Stimulated activated memory B cell treated with anti-CD40 and anti-IgM and Interleukin-4, amounts not matched to agents 10 μg/mL and 1 μg/mL and 100 μg/mL, for 72 hours (primary cell): ENCODE measurements at places on chromosomes 2 and 18.

DNA sequence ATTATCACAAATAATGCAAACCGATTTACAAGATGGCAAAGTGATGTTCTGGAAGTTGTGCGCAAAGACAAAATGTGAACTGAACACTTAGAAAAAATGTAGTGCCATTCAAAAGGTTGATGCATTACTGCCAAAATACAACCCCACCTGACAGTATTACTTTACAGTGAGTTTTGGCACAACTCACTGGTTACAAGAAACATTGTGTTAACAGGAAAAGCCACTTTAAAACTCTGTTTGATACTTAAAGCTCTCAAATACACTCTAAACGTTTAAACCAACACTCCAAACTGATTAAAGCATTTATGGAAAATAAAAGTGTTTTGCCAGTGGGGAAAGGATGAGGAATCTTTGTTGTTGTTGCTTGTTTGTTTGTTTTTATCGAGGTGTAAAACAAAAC is 173.4 kb upstream of the SATB2 start:
- H3K4me3 ChIP-seq, result no peak overlapping the region
- no peaks in the 10 kb centered on the region for H3K27me3 ChIP-seq
- no peaks in the 10 kb centered on the region for H3K4me1 ChIP-seq
- H3K27ac ChIP-seq, result no peak overlapping the region
- H3K36me3 ChIP-seq, result no peaks in the 10 kb centered on the region

DNA sequence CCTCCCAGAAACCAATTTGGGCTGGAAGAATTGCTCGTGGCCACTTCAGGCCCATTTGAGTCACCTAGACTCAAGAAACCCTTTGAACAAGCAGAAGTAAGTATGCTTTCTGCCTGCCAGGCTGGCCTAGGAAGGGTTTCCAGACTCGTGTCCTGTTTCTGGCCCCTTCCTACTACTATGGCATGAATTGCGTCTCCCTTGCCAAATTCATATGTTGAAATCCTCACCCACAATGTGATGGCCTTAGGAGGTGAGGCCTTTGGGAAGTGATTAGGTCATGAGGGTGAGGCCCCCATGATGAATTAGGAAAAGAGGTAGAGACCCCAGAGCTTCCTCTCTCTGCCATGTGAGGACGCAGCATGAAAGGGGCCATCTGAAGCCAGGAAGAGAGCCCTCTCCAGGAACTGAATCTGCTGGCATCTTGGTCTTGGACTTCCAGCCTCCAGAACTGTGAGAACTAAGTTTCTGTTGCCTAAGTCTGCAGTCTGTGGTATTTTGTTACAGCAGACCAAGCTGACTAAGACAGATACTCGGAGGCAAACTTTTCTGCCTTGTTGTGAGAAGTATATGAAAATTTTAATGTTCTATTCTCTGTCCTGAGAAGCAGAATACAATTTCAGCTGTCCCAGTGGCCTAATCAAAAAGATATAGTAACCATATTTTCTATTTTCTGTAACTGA is 13.1 kb downstream of the GPR45 start:
- no peaks in the 10 kb centered on the region for H3K4me1 ChIP-seq
- H3K27me3 ChIP-seq, result no peaks in the 10 kb centered on the region
- peaks cover 5% of the 10 kb centered on the region for H3K36me3 ChIP-seq
- H3K27ac ChIP-seq, result no peak overlapping the region
- no peak for ATAC-seq

DNA sequence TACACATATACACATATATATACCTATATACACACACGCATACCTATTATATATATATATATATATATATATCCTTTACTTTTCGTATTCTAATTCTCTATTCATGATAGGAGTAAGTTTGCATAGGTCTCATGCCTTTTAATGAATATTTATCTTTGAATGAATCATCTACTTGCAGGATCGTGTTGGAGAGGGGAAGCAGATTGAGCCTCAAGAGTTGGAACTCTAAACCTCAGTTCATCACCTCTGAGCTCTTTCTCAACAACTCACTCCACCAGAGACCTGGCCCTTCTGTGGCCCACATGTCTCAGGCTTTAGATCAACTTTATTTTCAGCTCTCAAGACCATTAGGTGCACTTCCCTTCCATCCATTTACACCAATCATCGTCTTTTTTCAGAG is 490.4 kb upstream of the ID2 start:
- no peak for ATAC-seq
- no peak overlapping the region for H3K27ac ChIP-seq
- H3K4me1 ChIP-seq, result no peaks in the 10 kb centered on the region
- no peaks in the 10 kb centered on the region for H3K36me3 ChIP-seq
- no peak overlapping the region for H3K4me3 ChIP-seq
- H3K27me3 ChIP-seq, result peaks cover 44% of the 10 kb centered on the region

DNA sequence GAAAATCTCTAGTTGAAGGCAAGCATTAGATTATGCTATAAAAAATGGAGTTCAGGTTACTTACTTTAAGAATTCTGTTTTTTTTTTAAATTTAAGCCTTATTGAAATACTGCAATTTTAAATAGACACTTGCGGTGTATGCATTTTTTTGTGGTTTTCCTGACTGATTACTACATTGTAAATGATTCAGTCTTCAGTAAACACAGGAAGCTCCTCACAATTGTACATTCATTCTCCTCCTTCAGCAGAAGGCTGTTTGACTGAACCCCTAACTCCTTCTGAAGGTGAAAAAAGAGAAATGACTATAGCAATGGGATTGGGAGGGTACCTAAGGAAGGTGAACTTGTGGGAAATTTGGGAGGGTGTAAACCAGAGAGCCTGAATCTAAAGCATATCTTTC is 136.1 kb downstream of the GCA start:
- no peaks in the 10 kb centered on the region for H3K36me3 ChIP-seq
- ATAC-seq, result no peak
- H3K4me3 ChIP-seq, result no peak overlapping the region

DNA sequence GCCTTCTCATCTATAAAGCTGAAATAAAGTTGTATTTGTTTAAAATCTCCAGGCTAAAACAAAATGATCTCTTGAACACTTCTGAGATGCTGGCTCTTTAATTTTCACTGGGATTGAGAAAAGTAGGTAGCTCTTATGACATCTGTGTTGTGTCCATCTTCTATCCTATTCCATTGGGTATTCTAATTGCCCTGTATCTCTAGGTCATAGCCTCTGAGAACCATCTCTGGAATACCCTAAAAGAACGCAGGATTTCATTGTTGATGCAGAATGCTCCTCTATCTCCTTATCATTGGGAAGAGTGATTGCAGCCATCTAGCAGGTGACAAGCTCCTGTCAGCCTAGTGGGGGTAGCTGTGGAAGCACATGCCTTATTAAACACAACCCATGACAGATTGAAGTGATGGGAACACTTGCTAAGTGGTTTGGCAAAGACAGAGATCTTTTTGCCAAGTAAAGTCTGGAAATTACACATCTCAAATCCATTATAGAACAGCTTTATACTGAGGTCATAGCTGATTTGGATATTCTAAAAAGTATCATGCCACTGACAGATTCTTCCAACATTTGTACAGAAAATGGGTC is 178.2 kb downstream of the TDRD15 start:
- H3K27ac ChIP-seq, result no peak overlapping the region
- no peaks in the 10 kb centered on the region for H3K4me1 ChIP-seq
- ATAC-seq, result no peak

- no peak overlapping the region for H3K27ac ChIP-seq
- no peaks in the 10 kb centered on the region for H3K36me3 ChIP-seq
- H3K27me3 ChIP-seq, result no peaks in the 10 kb centered on the region
- no peaks in the 10 kb centered on the region for H3K4me1 ChIP-seq
- H3K4me3 ChIP-seq, result no peak overlapping the region
These were observed 295.4 kb upstream of the SPRED2 start for GRCh38 chr2:65727816-65728215.

DNA sequence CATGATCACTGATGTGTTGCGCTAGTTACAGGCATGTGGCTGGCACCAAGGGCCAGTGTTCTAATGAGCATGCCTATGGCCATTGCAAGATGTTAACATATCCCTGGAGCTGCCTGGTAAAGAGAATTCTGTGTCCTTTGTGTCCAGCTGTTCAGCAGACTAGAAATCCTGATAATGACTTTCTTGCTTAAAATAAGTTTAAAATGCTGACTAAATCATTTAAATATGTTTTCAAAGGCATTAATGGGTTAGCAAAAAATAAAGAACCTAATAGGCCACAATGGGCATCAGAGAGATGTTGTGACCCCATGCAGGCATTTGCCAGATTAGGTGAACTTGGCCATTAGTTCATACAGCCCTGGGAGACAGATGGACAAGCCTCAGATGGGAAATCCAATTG is 67.5 kb downstream of the GPR39 start:
- no peak overlapping the region for H3K27ac ChIP-seq
- no peaks in the 10 kb centered on the region for H3K4me1 ChIP-seq
- no peak for ATAC-seq
- peaks cover 25% of the 10 kb centered on the region for H3K27me3 ChIP-seq

GRCh38 chr2:241867776-241868420 is 1.6 kb upstream of the RTP5 start:
- H3K4me1 ChIP-seq, result peaks cover 47% of the 10 kb centered on the region
- ATAC-seq, result no peak
- no peak overlapping the region for H3K27ac ChIP-seq
- H3K4me3 ChIP-seq, result no peak overlapping the region
